ENCODE measurements at places on chromosomes 5 and 9.

- no peak for DNase-seq
Observed at GRCh38 chr5:53962306-53962705, 348.1 kb downstream of the ARL15 start.

- DNase-seq: no peak
Observed at GRCh38 chr9:23841304-23841703, 15.3 kb upstream of the ELAVL2 start.

- no peak for DNase-seq
Observed at GRCh38 chr5:22314548-22314947, 538.6 kb downstream of the CDH12 start.

DNA sequence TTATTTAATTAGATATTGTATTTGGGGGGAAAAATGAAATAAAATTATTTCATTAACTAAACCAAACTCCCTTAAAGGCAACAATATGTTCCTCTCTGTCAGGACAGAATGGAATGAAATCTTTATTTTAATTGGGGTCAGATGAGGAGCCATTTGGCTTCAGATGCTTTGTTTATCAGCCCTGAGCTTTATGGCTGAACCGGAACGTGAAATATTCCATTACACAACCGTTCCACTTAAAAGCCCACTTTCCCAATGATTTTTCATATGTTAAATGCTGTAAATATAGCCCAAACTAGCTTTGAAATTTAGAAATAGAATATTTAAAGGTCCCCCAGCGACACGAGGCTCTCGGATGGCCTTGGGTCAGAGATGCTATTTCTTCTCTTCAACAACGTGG is 149.5 kb downstream of the CRB2 start:
- no peak for DNase-seq

- DNase-seq: no peak
Observed at GRCh38 chr5:173411791-173412555, 83.8 kb upstream of the STC2 start.

DNA sequence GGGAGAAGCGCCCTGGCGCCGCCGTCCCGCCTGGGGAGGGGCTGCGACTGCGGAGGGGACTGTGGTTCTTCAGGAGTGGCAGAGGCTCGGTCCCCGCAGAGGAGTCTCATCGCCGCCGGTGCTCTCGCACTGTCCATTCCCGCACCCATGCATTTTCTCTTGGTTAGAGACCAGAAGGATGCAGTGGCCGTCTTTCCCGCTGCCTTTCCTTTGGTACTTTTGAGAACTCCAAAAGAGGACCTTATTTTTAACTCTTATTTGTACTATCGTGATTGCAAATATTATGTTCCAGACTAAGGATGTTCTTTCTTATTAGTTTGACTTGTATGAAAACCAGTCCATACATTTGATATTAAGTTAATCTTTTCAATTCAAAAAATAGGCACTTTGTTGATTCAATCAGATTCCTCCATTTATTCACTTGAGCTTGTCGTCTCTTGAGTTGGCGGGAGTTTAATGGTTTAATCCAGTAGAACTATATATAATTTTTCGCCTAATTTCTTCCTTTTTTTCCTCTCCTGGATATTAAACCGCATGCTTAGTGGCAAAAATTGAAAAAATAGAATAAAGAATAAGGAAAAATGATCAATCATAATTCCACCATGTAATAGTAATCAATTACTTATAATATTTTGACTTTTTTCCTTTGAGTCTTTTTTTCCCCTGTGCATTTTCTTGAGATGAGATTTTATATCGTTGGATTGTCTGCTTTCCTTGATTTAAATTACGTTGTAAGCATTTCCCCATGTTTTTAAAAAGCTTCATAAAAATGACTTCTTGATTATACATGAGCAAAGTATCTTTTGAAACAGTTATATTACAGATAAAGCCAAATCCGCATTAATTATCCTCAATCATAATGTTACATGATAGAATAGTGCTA is 861 bp downstream of the ZFYVE16 start:
- DNase-seq: no peak

DNA sequence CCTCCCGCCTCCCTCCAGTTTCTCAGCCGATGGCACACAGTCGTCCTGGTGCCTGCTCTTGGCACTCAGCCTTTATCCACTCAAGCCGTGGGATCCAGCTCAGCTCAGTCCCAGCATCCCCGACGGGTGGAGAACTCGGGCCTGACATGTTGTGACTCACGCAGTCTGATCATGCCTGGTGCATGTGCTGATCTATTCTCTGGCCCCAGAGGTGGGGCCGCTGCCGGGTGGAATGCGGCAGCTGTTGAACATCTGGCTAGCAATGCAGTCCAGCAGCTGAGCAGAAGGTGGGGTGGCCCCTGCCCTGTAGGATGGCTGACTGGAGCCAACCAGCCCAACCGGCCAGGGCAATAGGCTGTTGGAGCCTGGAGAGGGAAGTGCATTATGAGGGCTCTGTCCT is 1.7 kb upstream of the AIF1L start:
- no peak for DNase-seq

- no peak for DNase-seq
Observed at GRCh38 chr5:138545919-138546562, 3.0 kb upstream of the ETF1 start.

DNA sequence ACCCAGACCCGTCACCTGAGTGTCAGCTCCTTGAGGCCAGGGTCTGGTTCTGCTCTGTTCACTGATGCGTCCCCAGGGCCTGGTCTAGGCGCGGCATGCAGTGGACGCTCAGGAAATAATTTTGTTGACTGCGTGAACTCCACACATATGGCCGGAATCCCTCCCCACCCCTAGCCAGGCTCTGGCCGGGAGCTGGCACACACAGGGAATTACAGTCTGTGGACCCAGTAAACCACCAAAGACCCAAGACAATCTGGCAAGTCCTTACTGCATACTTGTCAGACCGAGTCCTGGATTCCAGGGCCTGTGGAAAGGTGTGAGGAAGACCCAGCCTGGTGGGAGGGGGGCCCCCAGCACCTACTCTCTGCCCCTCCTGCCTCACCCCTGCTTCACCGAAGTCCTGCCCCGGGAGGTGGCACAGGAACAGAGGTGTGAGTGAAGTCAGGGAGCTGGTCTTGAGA is 113.0 kb upstream of the IER5L start:
- no peak for DNase-seq

- no peak for DNase-seq
Observed at GRCh38 chr5:100004969-100005368, 530.2 kb upstream of the FAM174A start.

DNA sequence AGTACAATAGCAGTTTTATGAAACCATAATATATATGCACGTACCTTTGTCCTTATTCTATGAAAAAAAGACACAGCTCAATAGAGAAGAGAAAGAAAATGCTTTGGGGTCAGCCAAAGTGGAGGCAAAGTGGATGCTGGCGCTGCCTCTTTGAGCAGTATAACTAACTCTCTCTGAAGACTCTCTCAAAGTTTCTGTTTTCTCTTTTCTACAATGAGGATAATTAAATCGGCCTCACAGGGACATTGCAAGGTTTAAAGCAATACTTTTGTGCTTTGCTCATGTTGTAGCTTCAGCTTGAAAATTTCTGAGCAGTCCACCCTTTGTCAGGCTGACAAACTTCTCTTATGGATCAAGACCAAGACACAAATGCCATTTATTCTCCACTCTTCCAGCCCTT is 455.1 kb upstream of the MPDZ start:
- no peak for DNase-seq

DNA sequence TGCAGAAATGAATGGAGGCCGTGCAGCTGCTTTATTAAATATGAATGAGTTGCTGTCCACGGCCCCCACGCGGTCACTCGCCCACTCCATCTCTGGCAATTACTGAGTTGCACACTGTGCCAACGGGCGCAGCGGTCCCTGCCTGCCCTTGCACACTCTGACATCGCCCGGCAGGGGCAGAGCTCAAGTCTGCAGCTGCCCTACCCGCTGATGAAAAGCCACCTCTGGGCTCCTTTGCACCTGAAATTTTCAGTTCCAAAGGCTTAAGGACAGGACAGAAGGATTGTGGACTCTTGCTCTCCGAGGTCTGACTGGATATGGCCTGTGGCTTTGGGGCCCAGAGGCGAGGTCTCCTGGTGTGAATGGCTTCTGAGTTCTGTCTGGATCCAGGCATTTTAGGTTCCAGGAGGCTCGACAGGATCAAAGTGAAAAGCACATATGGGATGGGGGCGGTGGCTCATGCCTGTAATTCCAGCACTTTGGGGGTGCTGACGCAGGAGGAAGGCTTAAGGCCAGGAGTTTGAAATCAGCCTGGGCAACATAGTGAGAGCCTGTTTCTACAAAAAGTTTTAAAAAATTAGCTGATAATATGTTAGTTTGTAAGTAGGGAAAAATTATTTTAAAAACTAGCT is 201.8 kb downstream of the PAX5 start:
- DNase-seq: no peak

DNA sequence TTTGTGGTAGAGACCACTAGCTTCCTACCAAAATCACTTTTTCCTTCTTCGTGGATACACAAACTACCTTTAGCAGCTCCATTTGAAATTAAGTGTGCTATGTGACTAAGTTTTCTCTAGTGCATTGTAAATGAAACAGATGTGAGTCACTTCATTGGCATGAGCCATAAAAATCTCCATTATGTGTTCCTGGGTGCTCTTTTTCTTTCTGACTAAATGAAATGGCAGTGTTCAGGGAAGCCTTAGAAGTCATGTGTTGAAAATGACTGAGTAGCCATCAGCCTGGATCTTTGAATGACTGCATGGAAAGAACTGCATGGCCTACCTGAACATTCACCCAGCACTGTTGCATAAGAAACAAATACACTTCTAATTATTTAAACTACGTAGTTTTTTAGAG is 107.9 kb downstream of the NDUFAF2 start:
- no peak for DNase-seq

DNA sequence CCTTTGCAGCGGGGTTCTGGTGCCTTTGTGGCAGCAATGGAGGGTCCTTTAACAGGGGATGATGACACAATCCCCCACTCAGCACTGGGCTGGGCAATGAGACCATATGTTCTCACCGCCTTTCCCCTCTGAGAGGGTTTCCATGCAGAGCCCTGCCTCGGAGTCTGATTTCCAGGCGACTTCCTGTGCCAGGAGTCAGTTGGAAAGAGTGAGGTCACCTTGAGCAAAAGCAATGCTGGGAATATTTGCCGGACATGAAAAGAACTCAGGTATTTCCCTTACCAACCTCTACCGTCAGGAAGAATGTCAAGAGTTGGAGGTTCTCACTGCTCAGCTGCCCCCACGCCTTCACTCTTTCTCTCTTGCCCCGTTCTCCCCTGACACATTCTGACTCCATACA is 284.2 kb upstream of the IRX1 start:
- no peak for DNase-seq

DNA sequence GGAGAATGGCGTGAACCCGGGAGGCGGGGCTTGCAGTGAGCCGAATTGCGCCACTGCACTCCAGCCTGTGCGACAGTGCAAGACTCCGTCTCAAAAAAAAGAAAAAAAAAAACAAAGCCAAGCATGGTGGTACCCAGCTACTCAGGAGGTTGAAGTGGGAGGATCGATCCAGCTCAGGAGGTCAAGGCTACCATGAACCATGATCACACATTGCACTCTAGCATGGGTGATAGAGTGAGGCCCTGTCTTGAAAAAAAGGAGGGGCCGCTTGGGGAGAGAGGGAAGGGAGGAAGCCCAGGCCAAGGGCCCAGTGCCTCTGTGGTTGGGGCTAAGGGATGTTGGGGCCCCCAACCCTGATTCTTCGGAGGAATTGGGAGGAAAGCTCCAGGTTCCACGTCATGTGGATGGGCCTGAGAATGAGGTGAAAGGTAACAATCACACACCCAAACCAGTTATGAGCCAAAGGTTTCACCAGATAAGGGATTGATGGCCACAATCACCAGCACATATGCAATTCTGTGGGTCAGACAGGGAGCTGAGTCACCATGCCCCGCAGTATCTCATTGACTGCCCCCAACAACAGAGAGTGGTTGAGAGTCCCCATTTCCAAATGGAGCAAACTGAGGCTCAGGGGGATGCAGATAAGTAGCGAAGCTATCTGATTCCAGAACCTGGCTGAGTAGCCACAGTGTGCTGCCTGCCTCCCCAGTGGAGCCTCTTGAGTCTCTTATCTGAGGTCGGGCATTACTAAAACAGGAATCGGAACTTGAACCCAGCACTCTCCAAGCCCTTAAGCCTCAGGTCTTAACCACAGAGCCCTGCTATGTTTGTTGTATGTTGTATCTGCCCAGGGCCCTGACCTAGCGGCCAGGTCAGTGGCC is 20.5 kb downstream of the SWI5 start:
- DNase-seq: no peak
